Posterior cingulate gyrus (tissue), 11 donors: ENCODE measurements at places on chromosomes 1 and 21.

DNA sequence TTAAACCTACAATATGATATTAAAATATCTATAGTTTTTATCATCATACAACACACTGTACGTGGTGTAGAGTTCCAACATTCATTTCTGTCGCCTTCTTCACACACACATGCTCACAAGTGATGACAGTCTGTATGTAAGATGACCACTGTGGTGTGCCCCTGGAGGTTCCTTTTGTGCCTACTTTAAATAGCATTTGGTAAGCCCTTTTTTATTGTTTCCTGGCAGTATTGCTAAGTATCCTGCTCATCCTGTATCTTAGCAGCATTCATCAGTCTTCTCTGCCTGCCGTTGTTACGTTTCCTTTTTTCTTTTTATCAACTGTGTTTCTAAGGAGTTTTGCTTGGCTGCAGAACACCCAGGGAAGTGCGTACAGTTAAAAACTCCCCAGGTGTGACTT lies 231.4 kb downstream of the CHRM3 start:
- DNase-seq, result no peak

DNA sequence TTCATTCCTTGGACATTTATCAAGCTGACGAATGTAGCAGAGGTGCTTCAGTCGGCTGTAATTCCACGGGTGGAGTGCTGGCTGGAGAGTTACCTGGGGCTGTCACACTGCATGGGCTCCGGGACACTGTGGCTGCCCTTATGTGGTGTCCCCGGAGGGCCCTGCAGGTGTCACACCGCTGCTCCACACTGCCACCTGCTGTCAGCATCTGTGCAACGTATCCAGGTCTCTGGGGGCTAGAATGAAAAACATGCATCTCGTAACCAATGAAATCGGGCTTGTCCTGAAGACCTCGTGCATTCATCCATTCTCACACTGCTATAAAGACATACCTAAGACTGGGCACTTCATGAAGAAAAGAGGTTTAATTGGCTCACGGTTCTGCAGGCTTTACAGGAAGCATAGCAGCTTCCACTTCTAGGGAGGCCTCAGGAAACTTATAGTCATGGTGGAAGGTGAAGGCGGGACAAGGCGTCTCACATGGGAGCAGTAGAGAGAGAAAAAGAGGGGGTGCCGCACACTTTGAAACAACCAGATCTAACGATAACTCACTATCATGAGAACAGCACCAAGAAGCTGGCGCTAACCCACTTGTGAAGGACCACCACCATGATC lies 46.7 kb upstream of the PCBP3 start:
- peak; percentile 85 for DNase-seq

DNA sequence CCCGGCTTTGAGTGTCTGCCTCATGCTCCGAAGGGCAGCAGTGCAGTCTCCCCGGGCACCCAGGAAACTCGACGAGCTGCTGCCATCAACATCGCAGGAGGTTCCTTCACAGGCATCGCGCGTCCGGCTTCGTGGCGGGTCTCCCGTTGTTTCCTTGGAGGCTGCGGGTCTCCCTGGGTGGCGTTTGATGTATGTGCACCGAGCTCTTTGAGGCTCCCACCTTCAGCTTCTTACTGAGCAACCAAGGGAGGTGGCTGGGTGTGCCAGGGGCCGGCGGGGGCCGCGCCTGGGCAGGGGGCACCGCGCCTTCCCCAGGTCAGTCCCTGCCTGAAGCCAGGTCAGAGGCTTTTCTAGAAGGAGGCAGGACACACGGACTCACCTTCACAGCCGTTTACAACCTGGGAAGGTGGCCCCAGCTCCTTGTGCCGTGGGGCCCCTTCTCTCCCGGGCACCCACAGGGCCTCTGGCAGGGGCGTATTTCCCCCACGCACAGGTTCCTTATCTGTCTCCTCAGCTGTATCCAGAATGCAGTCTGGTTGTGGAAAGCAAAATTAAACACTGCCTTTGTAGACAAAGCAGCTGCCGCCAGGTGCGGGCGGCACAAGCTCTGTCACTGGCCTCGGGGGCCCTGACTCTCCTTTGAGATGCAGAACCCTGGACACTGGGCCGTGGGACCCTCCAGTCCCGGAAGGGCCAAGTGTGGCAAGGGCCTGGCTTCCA lies 21.7 kb upstream of the PEX10 start:
- DNase-seq, result no peak

DNA sequence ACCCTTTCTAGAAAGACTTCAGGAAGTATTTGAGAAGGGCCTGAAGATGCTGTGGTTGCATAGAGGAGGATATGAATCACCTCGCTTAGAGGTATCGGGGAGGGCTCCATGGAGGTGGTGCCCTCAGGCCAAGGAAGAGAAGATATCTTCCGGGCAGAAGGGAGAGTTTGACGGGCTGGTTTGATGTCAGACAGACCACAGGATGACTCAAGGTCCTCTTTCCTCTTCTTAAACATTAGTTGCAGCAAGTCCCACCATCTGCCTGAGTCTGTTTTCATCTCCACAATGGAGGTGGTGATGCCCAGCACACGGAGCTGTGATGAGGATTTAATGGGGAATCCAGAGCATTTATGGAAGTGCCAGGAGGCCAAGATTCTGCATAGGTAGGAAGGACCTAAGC lies 25.1 kb upstream of the RUNX3 start:
- DNase-seq, result peak; percentile 62
